ENCODE measurements at places on chromosomes 12 and 14.

- DNase-seq: no peak
Observed at GRCh38 chr14:75896341-75896740, 85.5 kb downstream of the TGFB3 start.

- no peak for DNase-seq
Observed at GRCh38 chr12:105983622-105984320, 155.0 kb downstream of the NUAK1 start.

GRCh38 chr12:31759632-31760459, 31.0 kb upstream of the AMN1 start:
- DNase-seq: no peak

GRCh38 chr14:59564366-59564765, 12.2 kb downstream of the CCDC175 start:
- DNase-seq: no peak

DNA sequence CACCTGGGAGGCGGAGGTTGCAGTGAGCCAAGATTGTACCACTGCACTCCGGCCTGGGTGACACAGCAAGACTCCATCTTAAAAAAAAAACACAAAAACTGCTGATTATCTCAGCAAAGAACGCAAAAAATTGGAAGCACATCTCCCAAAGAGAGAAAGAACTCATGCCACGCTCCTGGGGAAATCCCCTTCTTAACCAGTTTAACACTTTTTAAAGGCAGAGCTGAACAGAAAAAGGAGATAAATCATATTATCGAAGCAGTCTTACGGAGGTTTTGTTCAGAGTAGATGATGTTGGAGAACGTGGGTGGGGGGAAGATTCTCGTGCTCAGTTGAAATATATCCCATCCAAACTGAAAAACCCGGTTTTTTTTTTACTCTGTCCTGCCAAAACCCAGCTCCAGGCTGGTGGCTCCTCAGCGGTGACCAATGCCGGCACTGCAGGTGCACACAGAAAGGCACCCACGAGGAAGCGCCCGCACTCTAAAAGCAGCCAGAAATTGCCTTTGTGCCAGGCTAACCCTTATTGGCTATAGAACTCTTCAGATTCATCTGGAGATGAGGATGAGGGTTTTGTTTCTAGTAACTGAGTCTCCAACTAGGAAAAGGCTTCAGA, 100.2 kb upstream of the PARP11 start:
- DNase-seq: no peak

GRCh38 chr14:62162998-62163589, 400.9 kb downstream of the SNAPC1 start:
- DNase-seq: peak; percentile 74

- no peak for DNase-seq
Observed at GRCh38 chr14:44830371-44830770, 131.4 kb downstream of the KLHL28 start.

DNA sequence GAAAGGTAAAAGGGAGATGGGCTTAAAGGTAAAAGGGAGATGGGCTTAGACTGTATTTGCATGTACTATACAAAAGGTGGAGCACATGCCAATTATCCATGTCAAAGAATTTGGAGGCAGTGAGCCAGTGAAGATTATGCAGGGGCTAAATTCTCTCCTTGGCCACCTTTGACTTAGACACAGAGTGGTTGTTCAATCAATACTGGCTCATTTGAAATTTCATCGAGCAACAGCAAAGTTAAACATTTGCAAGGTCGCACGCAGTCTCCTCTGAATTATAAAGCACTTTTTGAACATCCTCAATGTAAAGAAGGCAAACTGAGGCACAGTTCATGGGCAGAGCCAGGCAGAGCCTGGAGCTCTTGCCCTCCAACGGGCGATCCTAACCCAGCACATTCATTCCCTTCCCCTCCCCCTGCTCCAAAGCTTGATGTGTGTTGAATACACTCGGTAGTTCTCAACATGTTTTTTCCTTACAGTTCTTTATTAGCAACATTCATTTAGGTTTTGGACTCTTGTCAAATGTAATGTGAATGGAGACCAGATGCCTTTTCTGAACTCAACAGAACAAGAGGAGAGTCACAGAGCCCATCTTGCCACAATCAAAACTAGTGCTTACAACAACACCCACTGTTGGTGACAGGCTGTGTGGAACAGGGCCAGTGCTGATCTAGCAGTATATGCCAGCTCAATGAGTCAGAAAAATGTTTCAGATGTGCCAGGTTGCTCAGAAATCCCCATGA, 169.7 kb upstream of the G2E3 start:
- no peak for DNase-seq

GRCh38 chr14:50285861-50286260, 26.2 kb downstream of the L2HGDH start:
- no peak for DNase-seq

DNA sequence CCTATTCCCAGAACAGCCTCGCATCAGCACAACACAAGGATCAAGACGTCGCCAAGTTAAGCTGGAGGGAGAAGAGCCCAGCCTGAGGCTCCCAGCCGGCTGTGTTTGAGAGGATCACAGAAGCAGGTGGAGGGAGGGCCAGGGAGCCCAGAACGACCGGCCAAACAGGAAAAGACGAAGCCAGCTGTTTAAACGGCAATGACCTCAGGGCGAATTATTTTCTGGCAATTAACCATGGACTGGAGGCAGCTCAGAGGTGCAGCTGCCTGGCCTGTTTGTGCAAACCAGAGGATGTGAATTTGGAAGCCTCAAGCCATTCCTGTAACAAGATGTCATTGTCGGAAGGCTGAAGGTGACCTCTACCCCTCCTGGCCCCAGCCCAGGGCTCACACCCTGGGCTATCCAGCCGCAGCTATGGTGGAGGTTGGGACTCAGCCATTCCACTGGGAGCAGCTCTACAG, 175.8 kb upstream of the PRMT8 start:
- peak; percentile 96 for DNase-seq
